OCI-M1 (cell line): ENCODE measurements at places on chromosomes 3 and 15.

- DNase-seq, result no peak
These were observed 41.9 kb downstream of the COLQ start for GRCh38 chr3:15479400-15480224.

DNA sequence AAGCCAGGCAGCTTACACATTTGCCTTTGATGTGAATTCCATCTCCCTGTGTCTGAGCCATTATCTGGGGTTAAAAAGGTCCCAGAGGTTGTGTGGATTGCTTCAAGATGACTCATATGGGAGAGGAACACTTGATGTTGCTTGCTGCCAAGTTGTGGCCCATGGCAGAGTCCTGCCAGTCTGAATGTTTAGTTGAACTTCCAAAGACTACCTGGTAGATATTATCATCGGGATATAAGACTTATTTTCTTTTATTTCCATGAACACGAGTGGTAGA is 85.6 kb downstream of the TJP1 start:
- no peak for DNase-seq

GRCh38 chr15:70635895-70636294 is 127.5 kb downstream of the UACA start:
- DNase-seq, result no peak

- DNase-seq, result no peak
These were observed 173.7 kb downstream of the KBTBD8 start for GRCh38 chr3:67171841-67172240.

DNA sequence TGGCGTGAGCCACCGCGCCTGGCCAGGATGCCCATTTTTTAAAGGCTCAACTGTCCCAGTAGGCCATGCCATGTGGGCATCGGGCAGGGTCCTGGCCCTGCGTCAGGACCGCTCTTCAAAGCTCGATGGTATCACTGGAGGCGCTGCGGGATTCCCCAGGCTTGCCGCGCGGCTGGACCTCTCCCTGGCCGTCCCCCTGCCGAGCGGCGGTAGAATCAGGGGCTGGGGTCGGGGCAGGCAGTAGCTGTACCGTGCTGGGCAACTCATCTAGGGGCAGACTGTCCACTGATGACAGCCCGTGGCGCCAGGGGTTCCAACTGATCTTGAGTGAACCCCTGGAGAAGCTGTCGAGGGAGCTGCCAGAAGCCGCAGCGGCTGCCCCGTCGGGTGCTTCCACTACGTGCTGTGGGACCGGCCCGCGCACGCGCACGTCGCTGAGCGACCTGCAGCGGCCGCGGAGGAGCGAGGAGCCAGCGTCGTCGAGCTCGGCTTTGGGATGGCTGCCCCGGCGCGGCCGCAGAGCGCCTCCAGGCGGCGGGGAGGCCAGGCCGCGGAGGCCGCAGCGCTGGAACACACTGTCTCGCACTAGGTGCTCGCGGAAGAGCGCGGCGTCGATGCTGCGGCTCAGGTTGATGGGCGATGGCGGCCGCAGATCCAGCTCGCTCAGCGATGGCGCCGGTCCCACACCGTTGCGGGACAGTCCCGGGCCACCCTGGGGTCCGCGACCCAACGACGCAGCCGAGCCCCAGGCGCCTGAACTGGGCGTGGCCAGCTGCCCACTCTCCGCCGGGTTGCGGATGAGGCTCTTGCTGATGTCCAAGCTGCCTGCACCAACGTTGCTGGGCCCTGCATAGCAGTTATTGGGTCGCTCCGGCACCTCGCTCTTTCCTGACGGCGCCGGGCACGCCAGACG is 5.8 kb downstream of the PRRT3 start:
- peak; percentile 81 for DNase-seq

GRCh38 chr15:36617529-36618196 is 38.2 kb downstream of the CDIN1 start:
- no peak for DNase-seq

DNA sequence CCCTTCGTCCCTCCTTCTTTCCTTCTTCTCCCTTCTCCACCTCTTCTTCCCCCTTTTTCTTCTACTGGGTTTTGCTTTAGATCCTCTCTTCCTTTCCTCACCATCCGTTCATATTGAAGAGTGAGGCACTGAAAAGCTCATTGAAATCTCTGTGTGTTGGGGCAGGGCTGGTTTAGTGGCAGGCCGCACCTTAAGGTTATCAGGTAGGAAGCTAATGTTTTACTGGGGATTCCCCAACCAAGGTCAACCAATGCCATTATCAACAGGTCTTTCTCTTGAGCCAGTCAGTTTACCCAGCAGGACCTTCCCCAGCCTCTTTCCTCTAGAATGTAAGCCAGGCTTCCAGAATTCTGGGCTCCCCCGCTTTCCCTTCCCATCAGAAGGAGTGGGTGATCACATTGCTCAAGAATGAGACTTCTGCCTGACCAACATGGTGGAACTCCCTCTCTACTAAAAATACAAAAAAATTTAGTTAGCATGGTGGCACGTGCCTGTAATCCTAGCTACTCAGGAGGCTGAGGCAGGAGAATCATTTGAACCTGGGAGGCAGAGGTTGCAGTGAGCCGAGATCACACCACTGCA is 11.5 kb upstream of the VPS8 start:
- DNase-seq, result no peak

DNA sequence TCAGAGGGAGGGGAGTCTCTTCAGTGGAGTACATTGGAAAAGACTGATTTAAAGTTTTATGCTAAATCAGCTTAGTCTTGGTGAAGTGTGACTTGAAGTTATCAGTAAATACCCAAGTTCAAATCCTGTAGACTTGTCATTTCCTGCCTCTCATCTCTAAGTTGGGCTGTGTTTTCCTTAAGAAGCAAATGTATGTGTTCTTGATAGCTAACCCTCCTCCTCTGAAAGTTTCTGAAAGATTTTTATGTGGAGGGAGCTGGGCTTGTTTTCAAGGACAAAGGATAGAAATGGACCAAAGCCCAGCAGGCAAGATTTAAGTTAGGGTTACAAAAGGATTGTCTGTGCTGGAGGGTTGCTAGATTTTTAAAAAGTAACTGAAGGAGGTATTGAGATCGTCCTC is 4.2 kb downstream of the MAPKBP1 start:
- no peak for DNase-seq

DNA sequence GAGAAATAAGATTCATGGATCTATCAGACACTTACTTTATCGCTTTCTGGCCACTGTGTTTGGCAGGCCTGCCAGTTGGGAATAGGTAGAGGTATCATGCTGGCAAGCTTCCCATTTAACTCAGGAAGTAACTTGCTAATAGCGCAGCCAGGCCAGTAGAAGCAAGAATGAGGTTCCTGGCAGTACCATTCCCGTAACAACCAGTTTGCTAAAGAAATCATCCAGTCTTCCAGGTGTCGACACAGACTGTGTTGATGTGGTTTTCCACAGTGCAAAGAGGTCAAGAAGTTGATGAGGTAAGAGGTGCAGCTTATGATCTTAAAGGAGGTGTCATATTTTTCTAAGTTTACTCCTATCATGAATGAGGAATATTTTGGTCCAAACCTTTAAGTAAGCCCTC is 46.2 kb downstream of the DPH6 start:
- no peak for DNase-seq

DNA sequence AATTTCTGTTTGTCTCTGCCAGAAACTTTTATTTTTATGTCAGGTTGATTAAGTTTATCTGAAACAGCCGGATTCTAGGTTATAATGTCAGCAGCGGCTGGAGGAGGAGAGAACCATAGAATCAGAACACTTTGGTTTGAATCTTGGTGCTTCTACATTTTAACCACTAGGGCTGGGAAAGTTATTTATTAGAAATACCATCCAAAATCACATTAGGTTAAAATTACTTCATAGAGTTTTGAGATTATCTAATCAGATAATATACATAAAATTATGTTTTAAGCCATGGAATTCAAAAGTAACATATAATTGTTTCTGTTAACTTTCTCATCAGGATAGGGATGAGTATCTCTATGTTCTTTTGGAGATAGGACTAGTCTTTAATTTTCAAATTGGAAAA is 502.9 kb downstream of the ROBO1 start:
- no peak for DNase-seq

GRCh38 chr3:123129532-123129931 is 62.7 kb downstream of the PDIA5 start:
- DNase-seq, result no peak

GRCh38 chr15:67927501-67928168 is 87.8 kb upstream of the RNU6-1 start:
- no peak for DNase-seq

DNA sequence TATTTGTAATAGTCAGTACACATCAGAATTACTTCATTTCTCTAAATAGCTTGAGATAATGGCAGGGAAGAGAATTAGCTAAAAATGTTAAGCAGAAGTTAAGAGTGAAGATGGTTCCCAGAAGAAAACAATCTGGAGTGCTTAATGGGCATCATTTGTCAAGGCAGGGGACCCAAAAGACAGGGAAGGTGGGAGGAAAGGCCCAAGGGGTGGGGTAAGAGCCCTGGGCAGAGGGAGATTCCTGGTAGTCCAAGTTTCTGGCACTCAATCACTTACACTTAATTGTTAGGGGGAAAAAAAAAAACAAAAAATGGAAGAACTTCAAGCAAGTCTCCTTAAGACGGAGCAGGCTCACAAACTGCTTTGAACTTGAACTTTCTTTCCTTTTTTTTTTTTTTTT is 28.9 kb downstream of the TNFAIP8L3 start:
- no peak for DNase-seq

DNA sequence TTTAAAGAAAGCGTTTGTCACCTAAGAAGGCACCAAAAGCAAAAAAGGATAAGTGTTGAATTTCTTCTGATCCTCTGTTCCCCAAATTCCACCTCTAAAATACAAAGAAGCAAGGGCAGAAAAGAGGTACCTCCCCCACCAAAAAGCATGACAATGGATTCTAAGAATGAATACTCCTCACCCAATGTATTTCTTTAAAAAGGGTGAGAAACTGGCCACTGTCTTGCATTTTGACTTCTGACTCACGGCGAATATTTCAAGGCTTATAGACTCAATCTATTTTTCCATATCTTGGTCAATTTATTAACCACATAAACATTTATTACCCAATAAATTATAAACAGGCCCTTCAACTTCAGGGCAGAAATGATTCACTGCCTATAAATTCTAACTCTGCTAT is 131.1 kb downstream of the NR1I2 start:
- no peak for DNase-seq

DNA sequence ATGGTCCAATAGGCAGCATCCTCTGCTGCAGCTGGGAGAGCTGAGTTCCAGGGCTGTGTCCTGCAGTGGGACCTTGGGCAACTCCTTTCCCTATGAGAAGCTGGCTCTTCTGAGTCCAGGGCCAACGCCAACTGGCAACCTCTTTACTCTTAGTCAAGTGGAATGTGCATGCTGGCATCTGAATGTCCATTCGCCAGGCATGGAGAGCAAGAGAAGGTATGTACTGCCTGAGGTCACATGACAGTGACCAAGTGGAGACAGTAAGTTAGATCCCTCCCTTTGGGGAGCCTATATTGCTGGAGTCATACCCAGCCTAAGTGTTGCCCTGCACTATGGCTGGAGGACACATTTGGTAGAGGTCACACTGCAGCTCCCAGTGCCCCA is 12.1 kb downstream of the HEMK1 start:
- no peak for DNase-seq

- no peak for DNase-seq
These were observed 11.9 kb upstream of the MUC20 start for GRCh38 chr3:195708626-195709481.

DNA sequence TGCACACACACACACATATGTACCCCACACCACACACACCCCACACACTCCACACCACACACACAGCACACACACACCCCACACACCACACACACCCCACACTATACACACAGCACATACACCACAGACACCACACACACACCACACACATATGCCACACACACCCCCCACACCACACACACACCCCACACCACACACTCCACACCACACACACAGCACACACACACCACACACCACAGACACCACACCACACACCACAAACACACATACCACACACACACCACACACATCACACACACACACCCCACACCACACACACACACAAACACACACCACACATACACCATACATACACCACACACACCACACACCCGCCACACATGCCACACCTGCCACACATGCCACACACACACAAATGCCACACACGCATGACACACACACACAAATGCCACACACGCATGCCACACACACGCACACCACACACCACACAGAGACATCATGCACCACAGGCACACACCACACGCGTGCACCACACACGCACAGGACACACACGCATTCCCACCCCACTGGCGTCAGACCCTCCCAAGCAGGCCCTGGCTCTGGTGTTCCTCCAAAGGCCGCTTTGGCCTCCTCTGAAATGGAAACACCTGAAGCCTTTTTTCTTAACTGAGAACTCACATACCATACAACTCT is 15.7 kb downstream of the CHST13 start:
- DNase-seq, result no peak

- DNase-seq, result no peak
These were observed 54.7 kb downstream of the NR2F2 start for GRCh38 chr15:96385195-96385594.

DNA sequence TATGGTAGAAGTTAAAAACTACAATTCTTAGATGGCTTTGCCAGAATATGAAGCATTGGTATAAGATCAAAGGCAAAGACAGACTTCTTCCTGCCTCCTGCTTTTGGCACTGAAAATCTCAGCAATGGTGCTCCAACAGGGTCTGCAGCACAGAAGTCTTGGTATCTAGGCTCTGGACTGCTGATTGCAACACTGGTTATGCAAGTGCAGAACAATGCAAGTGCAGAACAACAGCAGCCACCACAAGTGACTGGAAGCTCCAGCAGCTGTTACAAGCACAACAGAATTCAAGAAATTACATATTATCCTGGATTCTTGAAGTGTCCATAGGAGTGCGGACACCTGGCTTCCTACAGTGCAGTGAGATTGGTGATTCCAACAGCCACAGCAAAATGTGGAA is 33.7 kb downstream of the ZBTB20 start:
- DNase-seq, result no peak

DNA sequence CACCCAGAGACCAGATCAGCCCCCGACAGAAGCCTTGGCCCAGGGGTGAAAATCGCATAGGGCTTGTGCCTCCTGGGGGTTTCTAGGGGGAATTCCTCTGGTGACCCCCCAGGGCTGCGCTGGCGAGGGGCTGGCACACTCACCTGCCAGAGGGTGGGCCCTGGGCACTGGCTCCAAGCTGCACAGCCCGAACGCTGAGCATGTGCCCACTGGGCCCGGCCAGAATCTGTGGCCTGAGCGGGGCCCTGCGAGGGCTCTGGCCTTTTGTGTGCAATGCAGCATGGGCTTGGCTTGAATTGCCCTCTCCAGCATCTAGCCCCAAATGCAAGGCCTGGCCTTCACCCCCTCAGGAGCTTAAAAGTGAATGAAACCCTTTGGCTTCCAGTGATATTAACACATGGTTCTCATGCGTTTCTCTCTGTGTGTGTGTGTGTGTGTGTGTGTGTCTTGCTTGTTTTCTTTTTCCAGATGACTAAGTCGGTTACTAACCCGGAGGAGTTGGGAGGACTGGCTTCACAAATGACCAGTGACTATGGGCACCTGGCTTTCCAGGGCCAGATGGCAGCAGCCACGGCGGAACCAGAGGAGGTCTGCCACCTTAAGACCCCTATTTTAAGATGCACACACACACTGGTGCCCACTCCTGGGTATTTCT is 259.1 kb upstream of the TPM1 start:
- no peak for DNase-seq

GRCh38 chr15:65646486-65646885 is 24.7 kb downstream of the SLC24A1 start:
- DNase-seq, result no peak

GRCh38 chr3:178059119-178059518 is 477.1 kb upstream of the KCNMB2 start:
- peak; percentile 3 for DNase-seq
